Activated CD4-positive, alpha-beta T cell treated with anti-CD3 and anti-CD28 coated beads for 36 hours (primary cell): ENCODE measurements at places on chromosomes 2 and 18. TPM values are rescaled to one million over a fixed set of nuclear protein-coding genes. Genes with fewer than 3 reads are reported as not detected.

- no peak overlapping the region for H3K27ac ChIP-seq
- peaks cover 5% of the 10 kb centered on the region for H3K27me3 ChIP-seq
- no peaks in the 10 kb centered on the region for H3K4me1 ChIP-seq
- no peaks in the 10 kb centered on the region for H3K36me3 ChIP-seq
- H3K4me3 ChIP-seq: no peak overlapping the region
These were observed 84.6 kb upstream of the SPTBN1 start for GRCh38 chr2:54371460-54372065.

RNF152 gene
- 0.28 TPM for total RNA-seq

GRCh38 chr18:9901377-9901776, 12.4 kb upstream of the VAPA start:
- DNase-seq: no peak
- H3K36me3 ChIP-seq: no peaks in the 10 kb centered on the region
- H3K27me3 ChIP-seq: peaks cover 7% of the 10 kb centered on the region
- H3K4me3 ChIP-seq: no peak overlapping the region

GPR75 gene
- total RNA-seq: 0.71 TPM

DNA sequence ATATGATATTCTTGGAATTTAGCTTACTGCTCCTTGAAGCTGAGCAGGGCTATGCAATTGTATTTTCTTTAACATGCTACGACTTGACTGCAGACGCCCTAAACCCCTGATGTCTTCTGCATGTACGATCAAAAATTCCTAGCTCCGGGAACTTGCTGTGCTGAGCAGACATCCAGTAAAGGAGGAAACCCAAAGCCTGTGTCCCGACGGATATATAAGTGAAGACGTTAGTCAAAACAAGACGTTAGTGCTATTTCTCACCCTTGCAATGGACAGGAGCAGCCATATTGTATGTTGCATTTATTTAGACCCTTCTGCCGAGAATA, 51.5 kb downstream of the SETBP1 start:
- peaks cover 55% of the 10 kb centered on the region for H3K4me1 ChIP-seq
- H3K4me3 ChIP-seq: no peak overlapping the region
- peaks cover 6% of the 10 kb centered on the region for H3K36me3 ChIP-seq
- peaks cover 19% of the 10 kb centered on the region for H3K27me3 ChIP-seq
- DNase-seq: no peak

- H3K4me3 ChIP-seq: no peak overlapping the region
- no peaks in the 10 kb centered on the region for H3K36me3 ChIP-seq
- DNase-seq: peak; percentile 68
- peak overlapping the region; percentile 22 for H3K27ac ChIP-seq
These were observed 39.9 kb upstream of the DARS1 start for GRCh38 chr2:136025057-136025973.

DNA sequence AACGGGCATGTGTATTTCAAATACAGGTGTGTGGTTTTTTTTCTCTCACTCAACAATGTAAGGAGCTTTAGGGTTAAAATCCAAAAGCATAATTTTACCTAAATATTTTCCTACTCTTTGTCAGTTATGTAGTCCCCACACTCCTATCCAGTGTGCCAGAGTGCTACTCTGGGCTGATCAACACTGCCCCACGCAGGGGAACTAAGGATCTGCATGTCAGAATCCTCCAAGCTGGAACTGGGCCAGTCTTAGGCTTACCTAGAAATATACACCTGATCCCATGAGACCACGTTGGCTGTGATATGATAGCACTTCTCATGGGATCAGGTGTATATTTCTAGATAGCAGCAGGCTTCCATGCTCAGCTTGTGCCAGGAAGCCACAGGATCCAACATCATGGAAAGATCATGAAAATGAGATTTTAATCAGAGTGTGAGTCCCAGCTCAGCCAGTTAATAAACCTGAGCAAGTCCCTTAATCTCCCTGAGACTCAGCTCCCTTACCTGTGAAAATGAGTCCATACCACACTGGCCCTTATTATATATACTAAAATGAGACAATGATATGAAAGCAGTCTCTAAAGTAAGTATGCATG, 29.7 kb downstream of the CCDC141 start:
- DNase-seq: peak; percentile 79
- peaks cover 24% of the 10 kb centered on the region for H3K4me1 ChIP-seq
- no peaks in the 10 kb centered on the region for H3K27me3 ChIP-seq
- H3K27ac ChIP-seq: no peak overlapping the region

DNA sequence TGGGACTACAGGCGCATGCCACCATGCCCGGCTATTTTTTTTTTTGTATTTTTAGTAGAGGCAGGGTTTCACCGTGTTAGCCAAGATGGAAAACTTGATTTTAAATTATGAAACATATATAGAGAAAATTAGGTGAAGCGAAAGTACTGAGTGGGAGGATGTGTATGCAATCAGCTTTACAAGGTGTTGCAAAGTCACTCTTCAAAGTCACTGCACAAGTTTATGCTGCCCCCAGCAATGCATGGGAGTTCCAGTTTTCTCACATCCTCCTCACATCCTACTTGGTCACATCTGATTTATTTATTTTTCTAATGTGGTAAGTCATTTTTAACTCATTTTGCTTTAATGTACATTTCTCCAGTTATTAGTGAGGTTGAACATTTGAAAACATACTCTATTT, 49.2 kb upstream of the CHN1 start:
- H3K4me1 ChIP-seq: no peaks in the 10 kb centered on the region
- peaks cover 7% of the 10 kb centered on the region for H3K36me3 ChIP-seq
- H3K4me3 ChIP-seq: no peak overlapping the region
- no peak for DNase-seq

ZNF385B gene
- not detected for total RNA-seq

C2orf92 gene
- total RNA-seq: 7.4 TPM
